Stimulated activated CD4-positive, alpha-beta T cell treated with anti-CD3 and anti-CD28 coated beads, Interleukin-1b, Interleukin-23, amount 100 ng/mL, for 1 hour (primary cell): ENCODE measurements at places on chromosomes 1 and 21.

- DNase-seq: no peak
Observed at GRCh38 chr1:155272466-155273342, 600 bp downstream of the CLK2 start.

- DNase-seq: peak; percentile 44
Observed at GRCh38 chr1:157156058-157156541, 17.9 kb upstream of the ETV3 start.

- no peak for DNase-seq
Observed at GRCh38 chr1:164660775-164661174, 101.8 kb downstream of the PBX1 start.

GRCh38 chr1:233497679-233498078 is 116.2 kb upstream of the KCNK1 start:
- no peak for DNase-seq

- DNase-seq: no peak
Observed at GRCh38 chr1:157437296-157437695, 115.0 kb downstream of the FCRL5 start.

GRCh38 chr1:30877205-30877912 is 31.2 kb downstream of the SDC3 start:
- no peak for DNase-seq

DNA sequence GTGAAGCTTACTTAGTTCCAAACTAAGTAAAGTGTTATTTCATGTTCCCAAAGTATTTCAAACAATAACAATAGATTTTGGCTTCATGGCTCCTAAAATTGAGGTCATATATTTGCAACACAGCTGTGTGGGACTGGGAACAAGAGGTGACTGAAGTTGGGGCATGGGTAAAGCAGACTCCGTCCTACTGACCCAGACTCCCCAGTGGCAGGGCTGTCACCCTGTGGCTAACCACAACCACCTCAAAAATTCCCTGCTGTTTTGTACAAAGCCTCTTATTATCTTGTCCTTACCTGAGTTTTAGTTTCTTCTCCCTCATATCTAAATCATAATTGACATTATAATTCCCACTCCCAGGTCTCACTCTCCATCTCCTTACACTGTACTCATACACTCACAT is 117.6 kb downstream of the PTGER3 start:
- DNase-seq: no peak

DNA sequence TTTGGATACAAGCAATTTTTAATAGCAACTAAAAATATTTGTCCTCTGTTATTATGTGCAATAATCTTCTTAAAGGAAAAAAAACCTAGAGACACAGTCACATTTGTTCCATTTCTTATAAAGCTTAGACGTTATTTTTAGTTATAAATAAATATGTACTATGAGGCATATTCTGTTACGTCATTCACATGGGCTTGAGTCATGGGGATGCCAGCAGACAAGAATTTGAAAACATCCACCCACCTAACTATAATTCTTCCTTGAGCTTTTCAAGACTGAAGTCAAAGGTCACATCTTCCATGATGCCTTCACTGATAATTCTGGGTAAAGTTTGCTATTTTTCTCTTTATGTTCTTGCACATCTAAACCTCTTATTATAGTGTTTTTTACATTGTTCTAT is 268.8 kb downstream of the KCTD3 start:
- no peak for DNase-seq

GRCh38 chr1:223642237-223642636 is 23.3 kb downstream of the CAPN8 start:
- DNase-seq: no peak

DNA sequence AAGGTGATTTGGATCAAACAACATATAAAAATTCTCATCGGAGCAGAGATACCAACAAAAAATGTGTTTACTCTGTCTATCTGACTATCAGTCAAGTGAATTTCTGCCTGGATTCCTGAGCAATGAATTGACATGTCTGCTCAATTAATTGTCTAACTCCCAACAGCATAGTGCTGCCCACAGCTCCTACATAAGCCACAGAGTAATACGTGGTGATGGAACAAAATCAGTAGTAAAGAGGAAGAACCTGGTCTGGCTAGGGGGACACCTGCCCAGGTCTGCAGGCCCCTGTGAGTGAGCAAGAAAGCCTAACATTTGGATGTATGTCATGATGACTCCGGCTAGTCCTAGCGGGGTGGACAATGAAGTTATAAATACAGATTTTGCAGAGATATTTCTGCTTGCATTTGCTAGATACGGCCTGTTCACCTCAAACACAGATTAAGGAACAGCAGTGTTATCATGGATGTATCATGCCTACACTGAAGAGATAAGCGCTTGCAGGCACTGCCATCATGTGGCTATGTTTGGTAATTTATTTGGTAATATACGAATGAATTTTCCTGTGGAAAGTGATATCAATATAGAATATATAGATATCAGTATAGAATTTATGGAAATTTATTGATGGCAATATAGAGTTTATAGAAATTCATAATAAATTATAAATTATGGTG is 69.6 kb upstream of the LRRC8B start:
- DNase-seq: peak; percentile 18

DNA sequence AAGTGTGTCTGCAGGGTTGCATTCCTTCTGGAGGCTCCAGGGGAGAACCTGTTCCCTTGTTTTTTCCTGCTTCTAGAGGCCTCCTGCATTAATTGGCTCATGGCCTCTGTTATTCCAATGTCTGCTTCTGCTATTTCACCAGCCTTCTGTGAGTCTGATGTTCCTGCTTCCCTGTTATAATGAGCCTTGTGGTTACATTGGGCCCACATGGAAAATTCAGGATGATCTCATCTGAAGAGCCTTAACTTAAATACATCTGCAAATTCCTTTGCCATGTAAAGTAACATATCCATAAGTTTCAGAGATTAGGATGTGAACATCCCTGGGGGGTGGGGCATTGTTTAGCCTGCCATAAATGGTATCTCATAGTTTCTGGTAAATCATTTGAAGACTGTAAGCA is 181.1 kb downstream of the RWDD3 start:
- DNase-seq: no peak

GRCh38 chr1:91651243-91651642 is 150.6 kb downstream of the CDC7 start:
- no peak for DNase-seq

- no peak for DNase-seq
Observed at GRCh38 chr1:47710329-47711071, 272.7 kb downstream of the FOXD2 start.

- DNase-seq: no peak
Observed at GRCh38 chr1:14924455-14925331, 228.9 kb upstream of the TMEM51 start.

GRCh38 chr1:18542351-18542750 is 61.6 kb downstream of the KLHDC7A start:
- no peak for DNase-seq
